GM18507 (cell line): ENCODE measurements at places on chromosomes 2 and 18.

GRCh38 chr2:10620481-10620880 lies 69.3 kb downstream of the NOL10 start:
- DNase-seq, result no peak

DNA sequence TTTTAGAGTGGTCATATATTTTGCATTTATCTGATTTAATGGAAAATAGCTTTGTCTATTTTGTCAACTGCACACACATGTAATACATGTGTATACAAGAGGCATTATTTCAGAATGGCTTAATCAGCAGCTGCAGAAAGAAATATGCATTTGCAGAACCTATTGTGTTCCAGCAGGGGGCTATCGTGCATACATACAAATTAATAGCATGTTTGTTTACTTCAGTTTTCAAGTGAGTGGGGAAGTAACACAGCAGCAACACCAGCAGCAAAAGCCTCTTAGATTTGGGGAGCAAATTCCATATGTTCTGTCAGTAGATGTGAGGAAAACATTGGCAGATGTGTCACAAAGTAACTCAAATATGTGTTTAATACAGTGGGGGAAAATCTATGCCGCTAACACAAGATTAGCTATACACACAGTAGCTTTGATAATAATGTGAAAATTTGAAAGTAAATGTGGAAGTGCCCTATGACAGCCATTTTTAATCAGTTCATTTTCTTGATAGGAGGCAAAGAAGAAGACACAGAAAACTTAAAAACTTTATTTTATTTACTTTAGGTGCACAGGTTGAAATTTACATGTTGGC lies 218.1 kb downstream of the WDR7 start:
- DNase-seq, result no peak

DNA sequence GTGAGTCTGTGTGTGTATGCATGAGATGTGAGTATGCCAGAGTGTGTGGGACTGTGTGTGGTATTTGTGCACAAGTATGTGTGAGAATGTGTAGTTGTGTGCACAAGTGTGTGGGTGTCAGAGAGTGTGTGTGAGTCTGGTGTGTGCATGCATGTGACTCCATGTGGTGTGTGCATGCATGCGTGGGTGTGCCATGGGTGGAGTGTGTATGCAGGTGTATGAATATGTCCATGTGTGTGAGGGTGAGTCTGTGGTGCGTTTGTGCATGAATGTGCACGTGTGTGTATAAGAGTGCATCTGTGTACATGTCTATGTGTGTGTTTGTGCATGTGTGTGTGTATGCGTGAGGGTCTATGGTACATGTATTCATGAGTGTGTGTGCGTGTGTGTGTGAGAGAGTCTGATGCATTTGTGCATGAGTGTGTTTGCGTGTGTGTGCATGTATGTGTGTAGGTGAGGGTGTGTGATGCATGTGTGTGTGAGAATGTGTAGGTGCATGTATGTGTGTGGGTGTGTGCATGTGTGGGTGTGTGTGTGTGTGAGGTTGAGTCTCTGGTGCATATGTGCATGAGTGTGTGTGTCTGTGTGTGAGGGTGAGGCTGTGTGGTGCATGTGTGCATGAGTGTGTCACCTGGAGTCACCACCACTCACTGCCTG lies 226.8 kb downstream of the LDLRAD4 start:
- DNase-seq, result no peak

DNA sequence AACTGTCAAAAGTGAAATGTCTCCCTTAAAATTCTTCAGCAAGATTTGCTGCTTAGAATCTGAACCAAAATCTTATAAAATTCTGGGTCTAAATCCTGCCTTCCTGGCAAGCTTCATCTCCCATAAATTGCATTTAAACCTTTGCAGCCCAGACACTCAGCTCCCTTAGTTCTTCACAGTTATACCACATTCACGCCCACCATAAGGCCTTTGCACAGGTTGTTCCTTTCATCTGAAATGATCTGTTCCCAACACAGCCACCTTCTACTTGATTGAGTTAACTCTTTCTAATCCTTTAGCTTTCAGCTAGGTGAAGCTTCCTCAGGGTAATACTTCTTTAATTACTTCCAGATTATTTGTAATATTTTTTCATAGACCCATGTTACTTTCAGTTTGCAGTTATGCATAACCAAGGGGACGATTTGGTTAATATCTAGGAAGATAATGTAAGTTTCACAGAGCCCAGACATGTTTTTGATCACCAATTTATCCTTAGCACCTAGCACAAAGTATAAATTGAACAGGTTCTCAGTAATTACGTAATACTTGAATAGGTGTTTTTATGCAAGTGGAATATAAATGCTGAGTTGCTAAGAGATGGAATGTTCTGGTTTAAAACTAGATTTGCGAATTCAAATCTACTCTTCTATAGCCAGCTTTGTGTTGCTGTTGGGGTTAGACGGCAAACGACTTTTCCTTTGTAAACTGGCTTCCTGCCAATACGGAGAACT lies 779.7 kb upstream of the PKDCC start:
- DNase-seq, result no peak

- DNase-seq, result no peak
Measured at GRCh38 chr2:55916473-55917049, 7.0 kb downstream of the EFEMP1 start.

DNA sequence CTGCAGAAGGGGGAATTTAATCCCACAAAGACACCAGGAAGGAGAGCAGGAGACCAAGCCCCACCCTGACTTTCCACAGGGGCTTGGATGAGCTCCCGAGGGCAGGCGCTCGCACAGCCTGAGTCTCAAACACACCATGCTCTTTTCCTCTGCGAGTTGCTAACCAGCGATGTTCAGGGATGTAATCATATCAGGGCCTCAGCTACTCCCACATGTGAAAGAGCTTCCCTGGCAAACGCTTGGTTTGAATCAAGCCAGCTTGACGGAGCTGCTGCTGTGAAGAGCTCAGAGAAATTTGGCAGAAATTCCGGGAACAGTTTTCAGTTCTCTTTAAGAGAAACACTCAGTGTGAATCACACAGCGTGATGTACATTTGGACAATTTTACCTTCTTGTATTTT lies 385.8 kb downstream of the GALR1 start:
- DNase-seq, result no peak

DNA sequence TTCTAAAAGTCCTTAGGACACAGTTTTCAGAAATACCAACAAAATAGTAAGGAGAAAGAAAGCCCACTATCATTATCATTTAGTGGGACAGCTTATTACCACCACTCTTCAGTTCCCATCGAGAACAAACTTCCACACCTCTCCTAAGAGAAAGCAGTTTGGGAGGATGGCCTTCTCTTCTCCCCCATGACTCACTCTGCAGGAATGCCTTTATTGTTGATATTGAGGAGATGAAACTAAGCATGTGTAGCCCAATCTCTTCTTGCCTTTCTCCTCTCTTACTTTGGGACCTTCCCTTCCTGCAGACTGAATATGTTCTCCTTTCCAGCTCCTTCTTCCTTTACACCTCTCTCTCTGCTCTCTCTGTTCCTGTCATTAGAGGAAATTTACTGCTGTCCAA lies 30.0 kb upstream of the ERMN start:
- DNase-seq, result no peak
